ENCODE measurements at places on chromosomes 5 and 9. TPM values are rescaled to one million over a fixed set of nuclear protein-coding genes. Genes with fewer than 3 reads are reported as not detected.

ALDH1A1 gene
- total RNA-seq: 0.33 TPM

NR4A3 gene
- 0.09 TPM for total RNA-seq

PCDHA1 gene
- total RNA-seq: not detected

IL13 gene
- total RNA-seq: not detected

ANKRD31 gene
- total RNA-seq: 0.51 TPM

EPB41L4B gene
- 3.5 TPM for total RNA-seq

FAF2 gene
- 45.7 TPM for total RNA-seq

ITGA2 gene
- 204 TPM for total RNA-seq

GRXCR2 gene
- total RNA-seq: not detected

ACSL6 gene
- total RNA-seq: not detected

PBX3 gene
- 22.2 TPM for total RNA-seq

MLANA gene
- not detected for total RNA-seq

TAF11L10 gene
- not detected for total RNA-seq

FCN1 gene
- not detected for total RNA-seq

PTAR1 gene
- 45.6 TPM for total RNA-seq

PHF2 gene
- 12.5 TPM for total RNA-seq

F12 gene
- 5.7 TPM for total RNA-seq

IL5 gene
- total RNA-seq: not detected

GHR gene
- 5.5 TPM for total RNA-seq

FGF1 gene
- 7.9 TPM for total RNA-seq

All from mammary epithelial cell (primary cell).